Effector memory CD8-positive, alpha-beta T cell (primary cell): ENCODE measurements at places on chromosomes 1 and 21.

DNA sequence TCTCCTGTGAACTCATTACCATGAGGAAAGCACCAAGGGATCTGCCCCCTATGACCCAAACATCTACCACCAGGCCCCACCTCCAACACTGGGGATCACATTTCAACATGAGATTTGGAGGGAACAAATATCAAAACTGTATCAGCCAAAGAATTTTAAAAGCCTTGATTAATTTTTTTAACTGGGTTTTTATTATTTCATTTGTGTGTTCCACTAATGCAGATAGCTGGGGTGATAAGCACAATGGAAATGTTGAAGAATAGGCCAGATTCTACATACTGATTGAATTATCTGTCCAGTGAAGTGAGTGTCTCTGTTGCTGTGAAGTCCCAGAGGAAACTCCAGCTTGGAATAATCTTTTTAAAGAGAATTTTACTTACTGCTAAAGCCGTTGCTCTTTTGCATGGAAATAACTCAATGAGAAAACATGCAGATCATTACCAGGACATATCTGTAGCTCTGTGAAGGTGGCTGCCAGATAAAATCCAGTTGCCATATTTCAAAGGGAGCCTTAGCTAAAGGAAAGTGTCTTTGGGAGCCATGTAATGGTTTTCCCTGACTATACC lies 44.4 kb upstream of the DHCR24 start:
- peaks cover 2% of the 10 kb centered on the region for H3K4me1 ChIP-seq
- no peaks in the 10 kb centered on the region for H3K36me3 ChIP-seq
- H3K27ac ChIP-seq = no peak overlapping the region
- no peak for DNase-seq
- no peak overlapping the region for H3K4me3 ChIP-seq

GRCh38 chr1:70429219-70429618 lies 18.2 kb downstream of the CTH start:
- no peaks in the 10 kb centered on the region for H3K27me3 ChIP-seq
- DNase-seq = no peak
- H3K36me3 ChIP-seq = peaks cover 4% of the 10 kb centered on the region
- no peak overlapping the region for H3K4me3 ChIP-seq
- H3K4me1 ChIP-seq = no peaks in the 10 kb centered on the region
- H3K27ac ChIP-seq = no peak overlapping the region

- no peak overlapping the region for H3K27ac ChIP-seq
- no peaks in the 10 kb centered on the region for H3K27me3 ChIP-seq
- DNase-seq = no peak
- H3K36me3 ChIP-seq = peaks cover 3% of the 10 kb centered on the region
- H3K4me3 ChIP-seq = no peak overlapping the region
Measured at GRCh38 chr1:103459346-103459745, 66.2 kb upstream of the RNPC3 start.

DNA sequence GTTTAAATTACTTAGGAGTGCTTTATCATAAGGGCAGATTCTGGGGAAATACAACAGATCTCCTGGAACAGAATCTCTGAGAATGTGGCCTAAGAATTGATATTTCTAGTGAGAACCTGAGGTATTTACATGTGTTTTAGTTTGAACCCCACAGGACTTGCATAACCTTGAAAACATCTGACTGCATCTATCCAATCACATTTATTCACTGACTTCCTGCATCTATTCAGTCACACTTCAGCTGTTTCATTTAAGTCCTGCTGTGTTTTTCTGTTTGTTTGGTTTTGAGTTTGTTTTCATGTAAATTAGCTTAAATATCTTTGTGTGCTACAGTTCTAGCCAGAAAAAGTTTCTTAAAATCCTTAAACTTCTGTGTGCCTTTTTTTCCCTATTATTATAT lies 1260.7 kb downstream of the PLA2G4A start:
- H3K27me3 ChIP-seq = no peaks in the 10 kb centered on the region
- no peaks in the 10 kb centered on the region for H3K4me1 ChIP-seq
- H3K4me3 ChIP-seq = no peak overlapping the region
- no peak overlapping the region for H3K27ac ChIP-seq

DNA sequence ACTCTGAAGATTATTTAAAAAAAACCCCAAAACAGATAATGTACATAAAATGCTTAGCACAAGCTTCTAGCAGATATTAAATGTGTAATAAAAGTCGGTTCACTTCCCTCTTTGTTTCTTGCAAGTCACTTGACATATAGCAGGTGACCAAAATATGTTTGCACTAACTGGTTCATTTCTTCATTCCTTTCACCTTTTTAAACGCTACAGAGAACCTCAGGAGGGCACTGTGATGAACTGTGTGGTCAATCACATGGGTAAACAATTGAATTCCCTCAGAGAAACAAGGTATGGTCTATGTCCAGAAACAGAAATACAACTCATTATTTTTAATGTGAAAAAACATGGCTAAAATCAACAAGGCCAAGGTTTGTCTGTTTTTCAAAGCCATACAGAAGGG lies 51.3 kb upstream of the BCL10 start:
- H3K4me3 ChIP-seq = no peak overlapping the region
- no peaks in the 10 kb centered on the region for H3K36me3 ChIP-seq
- no peak overlapping the region for H3K27ac ChIP-seq
- H3K27me3 ChIP-seq = peaks cover 32% of the 10 kb centered on the region
- H3K4me1 ChIP-seq = no peaks in the 10 kb centered on the region

- H3K27me3 ChIP-seq = peaks cover 62% of the 10 kb centered on the region
- no peak overlapping the region for H3K27ac ChIP-seq
Measured at GRCh38 chr1:203039609-203040512, 13.6 kb downstream of the PPFIA4 start.
